ENCODE measurements at places on chromosomes 2 and 18. TPM values are rescaled to one million over a fixed set of nuclear protein-coding genes. Genes with fewer than 3 reads are reported as not detected.

Gene FAM168B
- 90.5 TPM for total RNA-seq

Gene PDCD1
- 3.3 TPM for total RNA-seq

DNA sequence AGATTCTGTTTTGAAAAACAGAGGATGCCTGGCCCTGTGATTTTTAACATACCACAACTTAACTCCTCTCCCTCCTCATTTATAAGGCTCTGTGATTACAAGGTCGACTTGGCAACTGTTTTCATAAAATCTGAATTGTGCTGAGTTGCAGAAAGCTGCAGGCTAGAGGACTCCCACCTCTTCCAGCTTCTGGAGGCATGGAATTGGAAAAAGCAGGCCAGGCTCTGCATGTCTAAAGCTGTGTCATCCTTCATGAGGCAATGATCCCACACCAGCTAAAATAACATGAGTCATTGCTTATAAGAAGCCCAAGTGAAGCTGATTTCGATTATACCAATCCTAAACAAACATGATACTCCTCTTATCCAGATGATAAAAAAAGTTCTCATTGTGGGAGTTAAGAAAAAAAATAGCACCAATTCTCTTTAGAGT, 11.7 kb downstream of the ARHGAP28 start:
- no peak for DNase-seq

Gene LYPD1
- total RNA-seq: not detected

Gene POTEJ
- total RNA-seq: not detected

Gene APOB
- 9.1 TPM for total RNA-seq

GRCh38 chr2:40448476-40449079, 3.3 kb downstream of the SLC8A1 start:
- no peak for DNase-seq

Measured in left ventricle myocardium inferior (tissue), 1 donor.